ENCODE measurements at places on chromosomes 12 and 14.

DNA sequence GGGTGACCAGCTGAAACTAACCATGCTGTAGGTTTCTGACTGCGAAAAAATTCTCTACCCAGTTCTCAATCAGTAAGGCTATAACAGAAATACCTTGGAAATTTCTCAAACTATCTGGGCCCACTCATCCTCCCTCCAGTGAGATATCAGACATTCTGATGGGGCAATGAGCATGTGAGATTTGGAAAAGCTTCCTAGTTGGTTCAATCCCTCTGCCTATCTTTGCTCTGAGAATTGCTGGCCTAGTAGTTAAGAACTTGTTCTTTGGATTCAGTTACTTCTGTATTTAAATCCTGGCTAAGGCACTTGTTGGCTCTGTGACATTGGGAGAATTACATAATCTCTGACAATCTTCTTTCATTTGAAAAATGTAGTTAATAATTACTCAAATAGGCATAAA is 119.4 kb downstream of the SLC15A5 start:
- DNase-seq = no peak

DNA sequence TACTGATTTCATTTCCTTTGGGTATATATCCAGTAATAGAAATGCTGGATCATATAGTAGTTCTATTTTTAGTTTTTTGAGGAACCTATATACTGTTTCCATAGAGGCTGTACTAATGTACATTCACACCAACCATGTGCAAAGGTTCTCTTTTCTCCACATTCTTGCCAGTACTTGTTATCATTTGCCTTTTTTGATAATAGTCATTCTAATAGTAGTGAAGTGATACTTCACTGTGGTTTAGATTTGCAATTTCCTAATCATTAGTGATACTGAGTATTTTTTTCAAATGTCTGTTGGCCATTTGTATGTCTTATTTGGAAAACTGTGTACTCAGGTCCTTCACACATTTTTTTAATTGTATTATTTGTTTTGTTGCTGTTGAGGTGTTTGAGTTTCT is 148.2 kb upstream of the NAV3 start:
- DNase-seq = no peak

DNA sequence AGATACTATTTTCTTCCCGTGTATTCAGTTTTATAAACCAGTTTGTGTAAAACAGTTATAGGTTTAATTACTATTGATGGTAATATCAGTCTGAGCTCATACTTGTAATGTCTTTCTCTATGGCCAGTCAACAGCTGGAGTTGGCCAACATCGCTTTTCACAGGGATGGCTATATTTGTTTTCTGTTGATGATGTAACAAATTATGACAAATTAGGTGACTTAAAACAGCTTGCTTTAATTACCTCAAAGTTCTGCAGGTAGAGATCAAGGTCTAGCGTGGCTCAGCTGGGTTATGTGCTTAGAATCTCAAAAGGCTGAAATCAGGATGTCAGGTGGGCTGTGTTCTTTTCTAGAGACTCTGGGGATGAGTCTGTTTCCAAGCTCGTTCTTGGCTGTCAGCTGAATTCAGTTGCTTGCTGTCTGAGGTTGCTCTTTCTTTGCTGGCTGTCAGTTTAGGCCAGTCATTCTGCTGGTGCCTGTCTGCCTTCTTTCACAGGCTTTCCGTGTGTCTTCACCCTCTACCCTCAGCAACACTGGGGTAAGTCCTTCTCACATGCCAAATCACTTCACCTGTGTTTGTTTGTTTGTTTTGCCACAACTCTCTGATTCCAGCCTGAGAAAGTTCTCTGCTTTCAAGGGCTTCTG is 370.2 kb upstream of the E2F7 start:
- no peak for DNase-seq

- DNase-seq = peak; percentile 24
Measured at GRCh38 chr12:24066865-24067264, 117.4 kb upstream of the SOX5 start.

- no peak for DNase-seq
Measured at GRCh38 chr12:96985515-96986362, 78.7 kb downstream of the NEDD1 start.

GRCh38 chr14:101595349-101595748 is 34.1 kb downstream of the DIO3 start:
- no peak for DNase-seq

- no peak for DNase-seq
Measured at GRCh38 chr12:95882080-95882479, 23.3 kb downstream of the SNRPF start.

DNA sequence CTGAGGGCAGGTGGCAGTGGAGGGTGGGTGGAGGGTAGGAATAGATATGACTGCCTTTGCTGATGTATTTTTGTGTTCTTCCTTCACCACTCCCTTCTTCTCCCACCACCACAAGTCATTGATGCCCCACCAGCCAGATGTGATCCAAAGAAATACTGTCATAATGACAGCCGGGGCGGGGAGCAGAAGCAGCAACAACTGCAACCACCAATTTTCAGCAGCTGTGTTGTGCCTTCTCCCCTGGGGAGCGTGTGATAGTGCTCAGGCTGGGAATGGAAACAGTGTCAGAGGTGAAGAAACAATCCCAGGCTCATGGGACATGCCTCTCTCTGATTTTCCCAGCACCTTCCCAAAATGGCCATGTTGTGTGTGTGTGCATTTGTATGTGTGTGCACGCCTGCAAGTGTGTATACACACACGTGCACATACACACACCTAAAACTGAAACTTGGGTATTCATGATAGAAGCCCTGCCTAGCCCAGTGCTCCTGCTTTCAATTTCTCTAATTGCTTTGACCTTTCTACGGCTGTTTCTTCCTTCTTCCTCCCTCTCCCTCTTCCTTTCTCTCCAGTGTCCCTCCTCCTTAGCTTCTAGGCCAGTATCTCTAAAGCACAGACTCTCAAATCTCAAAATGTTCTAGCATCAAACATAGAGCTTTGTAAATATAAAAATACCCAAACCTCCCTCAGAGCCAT is 299.2 kb upstream of the FKBP4 start:
- no peak for DNase-seq

GRCh38 chr12:6836851-6837250 is 3.9 kb upstream of the GNB3 start:
- DNase-seq = no peak

DNA sequence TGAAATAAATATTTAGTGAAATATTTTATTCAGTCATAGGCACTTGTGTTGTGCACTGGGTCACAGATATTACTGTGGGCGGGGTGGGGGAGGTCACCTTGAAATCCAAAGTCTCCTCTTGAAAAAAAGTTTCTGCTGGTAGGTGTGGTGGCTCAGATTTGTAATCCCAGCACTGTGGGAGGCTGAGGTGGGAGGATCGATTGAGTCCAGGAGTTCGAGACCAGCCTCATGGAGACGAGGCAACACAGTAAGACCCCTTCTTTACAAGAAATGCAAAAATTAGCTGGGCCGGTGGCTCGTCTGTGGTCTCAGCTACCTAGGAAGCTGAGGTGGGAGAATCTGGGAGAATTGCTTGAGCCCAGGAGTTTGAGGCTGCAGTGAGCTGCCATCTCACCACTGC is 913 bp upstream of the C2CD5 start:
- no peak for DNase-seq

DNA sequence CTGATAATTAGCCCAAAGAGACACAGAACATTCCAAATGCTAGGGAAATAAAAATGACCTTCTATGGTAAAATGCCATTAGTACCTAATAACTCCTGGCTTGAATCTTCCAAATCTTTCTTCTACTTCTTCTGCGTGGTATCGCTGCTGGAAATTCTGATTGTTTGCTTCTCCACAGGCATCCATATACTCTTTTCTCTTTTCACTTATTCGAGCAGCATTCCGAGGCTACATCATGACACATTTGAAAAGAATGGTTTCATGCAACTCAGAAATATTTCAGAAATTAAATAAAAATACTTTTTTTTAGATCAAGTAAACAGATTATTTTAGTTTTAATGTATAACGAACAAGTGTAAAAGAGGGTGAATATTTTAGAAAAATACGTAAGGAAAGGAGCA is 18.9 kb downstream of the ZCCHC8 start:
- no peak for DNase-seq

DNA sequence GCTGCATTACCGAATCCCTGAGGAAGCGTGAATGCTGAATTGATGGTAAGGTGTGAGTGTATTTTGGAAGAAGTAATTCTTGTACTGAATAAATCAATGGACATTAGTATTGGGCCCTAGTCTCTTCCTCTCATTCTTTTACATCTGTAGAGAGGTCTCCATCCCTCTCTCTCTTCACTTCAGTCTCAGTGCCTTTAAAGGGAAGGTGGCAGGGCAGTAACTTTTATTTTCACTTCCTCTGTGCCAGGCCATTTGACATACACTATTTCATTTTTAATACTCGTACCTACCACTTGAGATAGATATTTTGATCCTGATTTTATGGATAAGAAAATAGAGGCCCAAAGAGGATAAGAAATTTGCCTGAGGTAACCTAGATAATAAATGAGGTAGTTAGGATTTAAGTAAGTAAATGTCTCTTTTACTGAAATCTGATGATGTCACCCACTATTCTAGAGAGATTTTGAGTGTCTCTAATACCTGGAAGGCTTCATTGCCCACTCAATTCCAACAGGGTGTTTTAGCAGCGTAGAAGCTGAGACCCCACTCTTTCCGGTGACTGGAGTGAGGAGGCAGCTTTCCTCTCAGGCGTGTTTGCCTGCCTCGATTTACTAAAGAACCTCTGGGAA is 177.9 kb upstream of the PRICKLE1 start:
- no peak for DNase-seq

DNA sequence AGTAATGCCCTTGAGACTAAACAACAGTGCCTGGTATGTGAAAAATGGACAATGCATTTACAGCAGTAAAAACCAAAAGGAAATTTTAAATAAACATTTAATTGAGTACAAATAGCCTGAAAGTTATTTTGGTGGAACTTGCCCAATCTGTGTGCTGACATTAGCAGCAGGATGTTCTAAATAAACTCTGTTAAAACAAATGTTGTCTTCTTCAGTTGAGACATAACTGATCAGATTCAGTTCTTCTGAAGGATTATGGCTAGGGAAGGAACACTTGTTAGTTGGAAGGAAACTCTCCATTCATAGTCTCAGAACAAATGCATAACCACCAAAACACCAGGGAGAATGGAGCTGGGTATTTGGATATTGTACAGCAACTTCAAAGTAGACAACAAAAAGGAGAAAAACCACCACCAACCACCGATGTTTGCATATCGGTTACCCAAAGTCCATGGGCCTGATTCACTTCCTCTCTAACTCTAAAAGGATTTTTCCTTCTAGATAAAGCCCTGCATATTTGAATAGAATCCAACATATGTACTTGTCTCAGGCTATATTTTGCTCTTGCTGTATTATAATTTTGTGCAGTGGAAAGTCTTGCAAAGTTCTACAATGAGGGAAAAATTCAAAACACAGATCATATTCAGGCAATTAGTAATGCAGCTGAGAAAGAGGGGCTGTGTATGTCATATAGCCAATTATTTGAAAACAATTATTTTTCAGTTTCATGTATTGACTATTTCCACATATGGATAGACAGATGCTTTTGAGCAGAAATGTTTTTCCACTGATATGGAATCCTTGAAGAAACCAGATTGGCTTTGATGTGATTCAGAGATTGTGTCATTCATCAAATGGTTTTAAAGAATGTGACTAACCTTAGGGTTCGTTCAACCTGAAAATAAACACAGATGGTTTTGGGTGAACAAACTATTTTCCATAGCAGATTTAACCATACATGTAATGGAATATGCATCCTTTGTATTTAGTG is 152.2 kb upstream of the BMP4 start:
- no peak for DNase-seq

- DNase-seq = no peak
Measured at GRCh38 chr12:27551172-27551840, 27.3 kb downstream of the PPFIBP1 start.

DNA sequence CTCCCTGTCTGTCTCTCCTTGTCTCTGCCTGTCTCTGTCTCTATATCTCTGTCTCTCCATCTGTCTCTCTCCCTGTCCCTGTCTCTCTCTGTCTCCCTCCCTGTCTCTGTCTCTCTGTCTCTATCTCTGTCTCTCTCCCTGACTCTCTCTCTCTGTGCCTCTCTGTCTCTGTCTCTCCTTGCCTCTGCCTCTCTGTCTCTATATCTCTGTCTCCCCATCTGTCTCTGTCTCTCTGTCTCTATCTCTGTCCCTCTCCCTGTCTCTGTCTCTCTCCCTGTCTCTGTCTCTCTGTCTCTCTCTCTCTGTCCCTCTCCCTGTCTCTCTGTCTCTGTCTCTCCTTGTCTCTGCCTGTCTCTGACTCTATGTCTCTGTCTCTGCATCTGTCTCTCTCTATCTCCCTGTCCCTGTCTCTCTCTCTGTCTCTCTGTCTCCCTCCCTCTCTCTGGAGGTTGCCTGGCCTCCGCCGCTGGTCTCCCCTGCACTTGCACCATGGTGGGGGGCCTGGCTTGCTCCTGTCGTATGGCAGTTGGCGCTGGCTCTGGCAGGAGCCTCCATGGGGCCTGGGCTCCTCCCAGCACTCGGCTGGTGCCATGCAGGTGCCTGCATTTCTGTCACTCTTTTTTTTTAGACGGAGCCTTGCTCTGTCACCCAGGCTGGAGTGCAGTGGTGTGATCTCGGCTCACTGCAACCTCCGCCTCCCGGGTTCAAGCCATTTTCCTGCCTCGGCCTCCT is 28.3 kb downstream of the MMP17 start:
- no peak for DNase-seq

- DNase-seq = no peak
Measured at GRCh38 chr12:95224202-95225170, 6.9 kb downstream of the VEZT start.

DNA sequence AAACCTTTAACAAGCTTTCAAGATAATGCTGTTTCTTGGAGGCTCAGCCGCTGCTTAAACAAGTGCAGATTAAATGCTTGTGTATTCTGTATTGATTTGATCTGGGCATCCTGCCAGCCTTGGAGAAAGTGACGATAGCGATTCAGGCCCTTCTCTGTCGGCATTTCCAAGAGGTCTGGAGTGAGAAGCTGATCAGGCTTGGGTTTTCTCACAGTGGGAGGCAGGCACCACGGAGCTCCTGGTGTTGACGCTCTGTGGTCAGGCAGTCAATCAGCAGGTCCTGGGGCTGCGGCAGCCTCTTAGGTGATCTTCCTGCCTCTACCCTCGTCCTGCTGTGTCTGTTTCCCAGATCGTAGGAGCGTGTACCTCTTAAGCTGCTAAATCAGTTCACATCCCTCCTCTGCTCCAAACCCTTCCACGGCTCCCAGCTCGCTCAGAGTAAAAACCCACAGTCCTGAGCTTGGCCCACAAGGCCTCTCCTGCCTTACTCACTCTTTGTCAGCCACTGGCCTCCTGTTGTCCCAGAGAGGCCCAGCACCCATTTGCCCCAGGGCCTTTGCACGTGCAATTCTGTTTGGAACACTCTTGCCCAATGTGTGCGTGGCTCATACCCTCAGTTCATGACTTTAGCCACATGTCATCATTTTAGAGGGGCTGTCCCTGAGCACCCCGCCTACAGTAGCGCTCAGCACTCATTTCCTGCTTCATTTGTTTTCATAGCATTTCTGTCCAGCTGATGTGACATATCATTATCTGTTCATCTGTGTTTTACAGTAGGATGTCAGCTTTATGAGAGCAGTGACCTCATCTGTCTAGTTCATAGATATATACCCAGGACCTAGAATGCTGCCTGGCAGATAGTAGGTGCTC is 155.4 kb downstream of the AACS start:
- DNase-seq = no peak

- DNase-seq = no peak
Measured at GRCh38 chr14:35855876-35856481, 29.8 kb downstream of the BRMS1L start.
